G401 (cell line): ENCODE measurements at places on chromosomes 3 and 15.
A peak's percentile ranks its signal among the peaks of the same experiment; 100 is the strongest.

GRCh38 chr15:91611561-91612323, 241.8 kb upstream of the SLCO3A1 start:
- no peak for DNase-seq

GRCh38 chr15:65868546-65869125, 655 bp upstream of the RAB11A start:
- no peak for DNase-seq

DNA sequence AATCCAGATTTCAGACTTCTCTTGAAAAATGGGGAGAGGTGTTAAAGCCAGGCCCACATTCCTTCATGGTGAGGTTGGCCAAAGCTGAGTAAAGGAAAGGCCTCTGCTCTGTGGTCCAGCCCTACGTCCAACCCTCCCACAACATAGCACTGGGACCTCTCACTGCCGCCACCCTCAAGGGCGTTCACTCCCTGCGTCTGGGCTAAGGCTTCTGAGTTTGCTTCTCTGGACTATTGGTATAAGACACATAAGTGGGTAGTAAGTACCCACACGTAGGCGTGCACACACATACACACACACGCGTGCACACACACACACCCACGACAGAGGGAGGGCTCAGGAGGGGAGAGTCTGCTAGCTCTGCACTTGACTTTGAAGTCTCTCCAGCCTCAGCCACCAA, 80.2 kb upstream of the PXYLP1 start:
- no peak for DNase-seq

- peak; percentile 55 for DNase-seq
Observed at GRCh38 chr15:96331144-96331944, 844 bp downstream of the NR2F2 start.

DNA sequence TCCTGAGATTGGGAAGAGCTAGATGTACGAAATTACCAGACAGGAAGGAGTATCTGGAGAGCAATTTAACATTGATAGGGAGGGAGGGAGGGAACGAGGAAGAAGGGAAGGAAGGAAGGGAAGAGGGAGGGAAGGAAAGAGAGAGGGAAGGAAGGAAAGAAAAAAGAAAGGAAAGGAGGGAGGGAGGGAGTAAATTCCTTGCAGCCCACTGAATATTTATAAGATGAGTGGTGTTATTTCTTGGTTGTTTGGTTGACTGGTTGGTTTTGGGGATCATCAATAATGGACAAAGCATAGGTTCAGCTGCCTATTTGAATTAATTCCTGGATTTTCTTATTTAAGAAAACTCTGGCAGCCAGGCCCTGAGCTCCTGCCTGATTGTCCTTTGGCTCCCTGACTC, 15.5 kb upstream of the TSEN2 start:
- DNase-seq = no peak

DNA sequence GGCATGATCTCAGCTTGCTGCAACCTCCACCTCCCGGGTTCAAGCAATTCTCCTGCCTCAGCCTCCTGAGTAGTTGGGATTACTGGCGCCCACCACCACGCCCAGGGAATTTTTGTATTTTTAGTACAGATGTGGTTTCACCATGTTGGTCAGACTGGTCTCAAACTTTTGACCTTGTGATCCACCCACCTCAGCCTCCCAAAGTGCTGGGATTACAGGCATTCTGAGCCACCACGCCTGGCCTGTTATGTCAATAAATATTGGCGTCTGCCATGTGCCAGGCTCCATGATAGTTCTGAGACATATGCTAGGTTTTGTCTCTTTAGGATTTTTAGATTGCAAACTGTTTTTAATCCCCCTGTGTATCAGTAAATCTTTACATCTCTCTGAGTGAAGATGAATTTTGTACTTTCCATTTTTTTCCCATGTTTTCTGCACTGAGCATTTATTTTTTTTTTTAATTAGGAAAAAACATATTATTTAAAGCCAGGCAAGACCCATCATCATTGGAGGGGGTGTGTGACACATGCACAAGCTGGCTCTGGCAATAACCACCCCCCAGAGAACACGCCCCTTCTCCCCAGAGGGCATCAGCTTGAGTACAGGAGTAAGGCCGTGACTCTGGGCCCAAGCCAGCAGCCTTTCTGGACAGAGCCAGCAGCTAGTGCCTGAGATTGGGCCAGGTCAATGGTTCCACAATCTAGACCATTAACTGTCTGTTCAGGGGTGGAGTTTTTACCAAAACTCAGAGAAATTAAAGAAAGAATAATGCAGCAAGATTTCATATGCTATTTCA, 51.0 kb upstream of the ATP1B3 start:
- no peak for DNase-seq

- DNase-seq = no peak
Observed at GRCh38 chr3:175007306-175007705, 148.2 kb downstream of the NAALADL2 start.

DNA sequence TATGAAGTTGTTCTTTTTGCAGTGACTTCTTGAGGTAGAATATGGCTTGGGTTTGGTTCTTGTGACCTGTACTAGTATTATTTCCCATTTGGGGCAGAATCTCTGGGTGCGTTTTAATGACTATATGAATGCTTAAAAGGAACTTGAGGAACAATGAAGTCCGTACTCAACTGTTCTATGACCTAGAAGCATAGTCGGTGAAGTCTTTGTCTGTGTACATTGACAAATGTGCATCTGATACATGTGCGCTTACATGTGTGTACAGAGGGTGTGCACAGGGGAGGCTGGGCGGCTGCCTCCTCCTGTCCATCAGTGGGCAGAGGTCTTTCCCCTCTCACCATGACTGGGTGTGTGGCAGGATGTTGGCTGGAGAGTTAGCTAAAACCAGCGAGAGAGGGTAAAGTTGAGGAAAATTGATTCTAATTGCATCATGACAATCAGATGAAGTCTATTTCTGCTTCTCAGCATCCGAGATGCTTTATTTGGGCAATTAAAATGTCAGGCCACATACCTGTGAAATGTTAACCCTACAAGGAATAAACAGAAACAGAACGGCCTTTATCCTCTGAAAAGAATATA, 1.0 kb upstream of the NR2F2 start:
- DNase-seq = peak; percentile 8

DNA sequence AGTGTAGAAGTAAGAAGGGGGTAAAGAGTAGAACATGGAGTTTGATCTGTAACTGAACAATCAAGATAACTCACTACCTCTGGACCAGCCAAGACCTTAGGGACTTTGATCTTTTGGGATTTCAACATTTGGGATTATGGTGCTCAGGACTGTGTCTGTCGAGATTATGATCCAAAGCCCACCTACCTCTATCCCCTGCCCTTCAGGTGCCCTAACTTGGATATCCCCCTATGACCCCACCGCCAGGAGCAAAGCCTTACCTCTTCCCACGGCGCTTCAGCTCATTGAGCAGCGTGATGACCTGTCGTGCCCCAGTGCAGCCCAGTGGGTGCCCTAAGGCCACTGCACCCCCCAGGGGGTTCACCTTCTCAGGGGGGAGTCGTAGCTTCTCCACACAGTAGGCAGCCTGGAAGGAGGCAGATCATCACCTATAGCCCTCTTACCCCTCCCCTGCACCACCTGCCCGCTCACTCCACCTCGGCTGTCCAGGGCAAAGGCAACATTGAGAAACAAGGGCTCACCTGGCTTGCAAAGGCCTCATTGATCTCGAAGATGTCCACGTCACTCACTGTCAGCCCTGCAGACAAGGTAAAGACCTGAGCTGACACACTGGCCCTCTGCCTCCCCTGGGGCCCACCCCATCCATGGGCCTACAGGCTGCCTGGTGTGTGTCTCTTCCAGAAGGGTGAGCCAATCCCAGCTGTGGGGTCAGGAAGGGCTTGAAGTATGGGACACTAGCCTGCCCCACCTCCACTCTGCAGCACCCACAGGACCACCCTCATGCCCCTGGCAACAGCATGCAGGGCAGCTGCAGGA, 11.4 kb downstream of the ACAA1 start:
- no peak for DNase-seq

DNA sequence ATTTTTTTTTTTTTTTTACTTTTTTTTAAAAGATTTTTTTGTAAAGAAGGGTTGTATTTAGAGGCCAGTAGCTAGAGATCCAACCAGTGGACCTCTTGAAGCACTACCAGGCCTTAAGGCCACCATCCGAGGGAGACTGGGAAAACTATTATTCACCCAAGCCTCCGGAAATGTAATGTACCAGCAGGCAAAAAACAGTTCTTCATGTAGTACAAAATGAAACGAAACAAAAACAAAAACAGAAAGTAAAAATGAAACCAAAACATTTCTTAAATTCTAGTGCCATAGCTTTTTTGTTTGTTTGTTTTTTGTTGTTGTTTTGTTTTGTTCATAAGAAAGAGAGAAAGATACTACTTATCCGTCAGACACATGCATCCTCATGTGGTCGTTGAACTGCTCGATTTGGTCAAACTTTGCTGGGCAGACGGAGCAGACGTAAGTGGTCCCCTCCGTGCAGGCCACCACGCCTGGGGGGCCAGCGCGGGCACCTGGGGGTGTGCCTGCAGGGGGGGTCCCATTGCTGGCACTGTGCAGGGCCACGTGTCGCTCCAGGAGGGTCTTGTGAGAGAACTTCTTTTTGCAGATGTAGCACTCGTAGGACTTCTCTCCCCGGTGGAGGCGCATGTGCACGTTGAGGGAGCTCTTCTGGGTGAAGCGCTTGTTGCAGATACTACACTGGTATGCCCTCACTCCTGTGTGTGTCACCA, 45.0 kb downstream of the TIGIT start:
- no peak for DNase-seq

DNA sequence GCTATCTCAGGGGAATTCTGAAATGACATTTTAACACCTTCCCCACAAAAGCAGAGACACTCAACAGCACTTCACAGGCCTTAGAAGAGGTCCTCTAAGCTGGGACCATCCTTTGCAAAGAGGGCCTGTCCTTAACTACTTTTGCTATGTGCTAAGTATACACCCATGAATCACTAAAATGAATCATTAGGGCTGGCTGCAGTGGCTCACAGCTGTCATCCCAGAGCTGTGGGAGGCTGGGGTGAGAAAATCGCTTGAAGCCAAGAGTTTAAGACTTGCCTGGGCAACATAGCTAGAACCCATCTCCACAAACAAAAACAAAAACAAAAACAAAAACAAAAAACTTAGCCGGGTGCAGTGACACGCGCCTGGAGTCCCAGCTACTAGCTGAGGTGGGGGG, 53.9 kb upstream of the MELTF start:
- no peak for DNase-seq

DNA sequence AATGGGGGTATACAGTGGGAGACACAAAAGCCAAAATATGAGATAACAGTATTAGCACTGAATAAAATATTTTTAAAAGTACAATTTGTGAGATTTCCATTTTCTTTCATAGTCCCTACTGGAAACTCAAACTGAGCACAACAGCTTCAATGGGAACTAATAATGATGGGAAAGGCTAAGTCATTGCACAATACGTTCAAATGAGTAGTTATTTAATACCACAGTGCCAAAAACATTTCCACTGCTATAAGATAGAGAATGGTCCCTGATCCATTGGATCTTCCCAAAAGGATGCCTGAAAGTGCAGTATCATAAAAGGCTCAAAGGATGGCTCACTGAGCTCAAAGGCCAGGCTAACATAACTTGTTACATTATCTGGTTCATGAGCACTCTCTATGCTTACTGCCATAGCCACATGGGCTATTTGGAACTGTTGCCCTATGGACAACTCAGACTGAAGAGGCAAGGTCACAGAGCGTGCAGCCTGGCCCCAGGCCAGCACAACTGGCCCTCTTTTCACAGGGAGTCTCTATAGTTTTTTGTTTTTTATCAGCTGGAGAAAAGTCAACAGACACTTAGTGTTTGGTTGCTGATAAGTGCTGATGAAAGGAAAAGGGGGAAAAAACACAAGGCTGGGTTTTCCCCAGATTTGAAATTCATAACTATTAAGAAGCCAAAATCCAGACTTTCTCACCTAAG, 54.1 kb upstream of the PPIB start:
- no peak for DNase-seq

- no peak for DNase-seq
Observed at GRCh38 chr3:128858167-128858566, 21.3 kb upstream of the ACAD9 start.

- DNase-seq = no peak
Observed at GRCh38 chr3:183517607-183518006, 37.9 kb downstream of the KLHL6 start.

GRCh38 chr3:33883951-33884561, 85.6 kb downstream of the PDCD6IP start:
- peak; percentile 84 for DNase-seq

- no peak for DNase-seq
Observed at GRCh38 chr3:184676927-184677326, 34.9 kb downstream of the MAGEF1 start.

DNA sequence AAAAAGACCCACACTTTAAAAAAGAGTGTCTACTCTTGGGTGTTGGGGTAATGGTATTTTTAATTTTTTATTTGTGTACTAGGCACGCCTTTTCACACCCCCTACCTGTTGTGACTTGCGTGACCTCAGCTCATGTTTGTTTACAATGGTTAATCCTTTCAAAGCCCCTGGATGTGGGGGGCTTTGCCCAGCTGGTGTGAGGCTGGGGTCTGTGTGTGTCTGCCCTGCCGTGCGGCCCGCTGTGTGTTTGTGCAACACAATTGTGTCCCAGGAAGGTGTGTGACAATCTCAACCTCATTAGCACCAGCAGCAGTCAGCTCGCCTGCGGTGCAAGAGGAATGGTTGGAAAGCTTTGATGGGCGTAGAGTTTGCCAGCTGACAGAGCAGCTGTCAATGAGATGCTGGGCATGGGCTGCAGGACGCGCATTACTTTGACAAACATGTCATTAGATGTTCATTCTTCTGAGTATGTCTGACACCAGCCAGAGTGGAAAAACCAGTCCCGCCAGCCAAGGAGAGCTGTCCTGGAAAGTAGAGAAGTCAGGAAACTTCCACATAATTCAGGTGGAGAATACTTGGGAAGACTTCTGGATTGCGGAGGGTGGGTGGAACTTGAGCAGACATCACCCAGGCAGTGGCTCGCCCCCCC, 9.6 kb downstream of the LRRK1 start:
- DNase-seq = no peak

- no peak for DNase-seq
Observed at GRCh38 chr3:106629215-106629832, 747.9 kb upstream of the CCDC54 start.

DNA sequence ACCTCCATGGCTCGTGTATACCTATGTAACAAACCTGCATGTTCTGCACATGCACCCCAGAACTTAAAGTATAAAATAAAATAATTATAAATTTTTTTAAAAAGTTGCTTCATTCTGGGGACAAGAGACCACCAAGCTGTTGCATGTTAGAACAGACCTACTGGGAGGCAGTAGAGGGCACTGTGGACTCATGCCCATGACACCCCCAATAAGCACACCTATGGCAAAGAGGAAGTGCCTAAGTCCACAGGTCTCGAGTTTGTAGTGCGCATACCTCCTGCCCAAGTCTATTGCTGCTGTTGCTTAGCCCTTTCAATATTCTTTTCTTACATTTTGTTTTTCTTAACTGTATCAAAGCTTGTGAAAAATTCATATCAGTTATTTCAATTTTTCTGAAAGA, 267.9 kb upstream of the THBS1 start:
- DNase-seq = no peak

DNA sequence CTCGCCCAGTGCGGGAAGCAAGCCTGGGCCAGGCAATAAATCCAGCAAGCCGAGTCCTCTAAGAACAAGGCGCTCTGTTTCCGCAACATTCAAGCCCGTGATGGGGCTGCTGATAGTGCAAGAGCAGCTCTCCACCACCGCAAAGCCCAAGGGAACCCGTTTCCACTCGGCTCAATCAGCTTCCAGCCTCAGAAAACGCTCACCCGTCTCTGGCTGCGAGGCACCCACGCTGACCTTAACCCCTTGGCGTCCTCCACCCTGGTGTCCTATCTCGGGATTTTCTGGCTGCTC, 17.8 kb downstream of the SPATA12 start:
- DNase-seq = no peak

- DNase-seq = no peak
Observed at GRCh38 chr15:57553526-57553925, 38.2 kb upstream of the MYZAP start.
